ENCODE measurements at places on chromosomes 1 and 21.

DNA sequence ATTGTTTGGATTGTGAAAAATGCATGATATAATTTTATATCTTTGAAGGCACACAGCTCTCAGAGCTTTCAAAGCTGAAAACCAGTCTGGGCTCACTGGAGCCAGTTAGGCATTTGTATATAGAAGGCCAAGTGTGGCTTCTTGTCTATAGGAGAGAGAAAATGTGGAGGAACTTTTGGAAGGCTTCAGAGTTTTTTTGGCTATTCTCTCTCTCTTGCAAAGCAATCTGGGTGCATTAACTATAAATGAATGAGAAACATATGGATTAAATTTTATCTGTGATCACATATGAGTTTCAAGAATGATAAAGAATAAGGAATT lies 216.7 kb upstream of the HOOK1 start:
- DNase-seq, result no peak

DNA sequence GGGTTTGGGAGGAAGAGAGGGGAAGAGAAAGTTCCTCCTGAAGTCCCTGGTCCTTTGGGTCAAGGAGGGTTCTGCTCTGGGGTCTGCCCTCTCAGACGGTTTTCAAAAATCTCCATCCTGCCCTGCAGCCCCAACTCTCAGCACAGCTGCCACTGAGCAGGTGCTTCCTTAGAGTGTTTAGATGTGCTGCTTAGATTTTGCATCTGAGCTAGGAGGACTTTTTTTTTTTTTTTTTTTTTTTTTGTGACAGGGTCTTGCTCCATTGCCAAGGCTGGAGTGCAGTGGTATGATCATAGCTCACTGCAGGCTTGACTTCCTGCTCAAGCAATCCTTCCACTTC lies 324.9 kb upstream of the POU3F1 start:
- no peak for DNase-seq

DNA sequence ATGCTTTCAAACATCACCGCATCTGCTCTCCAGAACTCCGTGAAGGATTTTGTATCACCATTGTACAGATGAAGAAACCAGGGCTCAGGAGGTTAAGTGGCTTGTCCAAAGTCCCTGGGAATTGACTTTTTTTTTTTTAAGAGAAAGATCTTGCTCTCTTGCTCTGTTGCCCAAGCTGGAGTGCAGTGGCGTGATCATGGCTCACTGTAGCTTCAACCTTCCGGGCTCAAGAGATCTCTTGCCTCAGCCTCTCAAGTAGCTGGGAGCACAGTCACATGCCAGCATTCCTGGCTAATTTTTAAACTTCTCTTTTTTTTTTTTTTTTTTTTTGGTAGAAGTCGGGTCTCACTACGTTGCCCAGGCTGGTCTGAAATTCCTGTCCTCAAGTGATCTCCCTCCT lies 6.9 kb upstream of the TAS1R2 start:
- no peak for DNase-seq

- DNase-seq, result no peak
Observed at GRCh38 chr1:163538667-163539066, 216.9 kb downstream of the NUF2 start.

DNA sequence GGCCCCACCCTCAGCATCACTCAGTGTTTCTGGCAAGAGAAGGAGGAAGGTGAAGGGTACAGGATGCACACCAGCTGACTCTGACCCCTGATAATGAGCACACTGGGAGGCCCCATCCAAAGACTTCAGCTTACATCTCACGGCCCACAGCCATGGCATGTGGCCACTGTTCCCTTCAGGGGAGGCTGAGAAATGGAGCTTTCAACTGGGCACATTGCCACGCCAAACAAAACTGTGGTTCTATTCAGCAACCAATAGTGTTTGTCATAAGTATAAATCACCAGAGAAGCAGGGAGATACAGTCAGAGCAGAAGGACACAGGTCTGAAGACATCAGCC lies 12.7 kb upstream of the TRAF3IP3 start:
- no peak for DNase-seq

GRCh38 chr1:58780836-58781452 lies 2.9 kb downstream of the JUN start:
- DNase-seq, result no peak

Measured in activated CD4-positive, alpha-beta T cell treated with anti-CD3 and anti-CD28 coated beads, Interleukin-2, amount 50 U/mL, for 48 hours (primary cell).